Progenitor cell of endocrine pancreas (in vitro differentiated cells): ENCODE measurements at places on chromosomes 16 and 17.
A peak's percentile ranks its signal among the peaks of the same experiment; 100 is the strongest.

GRCh38 chr16:56336071-56336688 lies 89.2 kb downstream of the AMFR start:
- no peak for DNase-seq

GRCh38 chr16:22075043-22075757 lies 17.1 kb upstream of the VWA3A start:
- no peak for DNase-seq

DNA sequence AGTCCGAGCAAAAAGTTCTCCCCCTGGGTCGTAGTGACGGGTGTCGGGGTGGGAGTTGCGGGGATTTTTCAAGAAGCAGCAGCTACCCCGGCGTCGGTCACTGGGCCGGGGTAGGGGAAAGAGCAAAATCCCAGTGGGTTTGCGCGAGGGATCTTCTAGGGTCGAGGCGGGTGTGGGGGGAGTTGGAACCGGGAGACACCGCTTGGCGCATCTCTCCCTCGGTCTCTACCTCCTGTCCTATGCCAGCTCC lies 2.3 kb upstream of the UBTF start:
- DNase-seq: no peak

- DNase-seq: peak; percentile 88
Observed at GRCh38 chr17:73429440-73430164, 117.8 kb upstream of the CDC42EP4 start.

DNA sequence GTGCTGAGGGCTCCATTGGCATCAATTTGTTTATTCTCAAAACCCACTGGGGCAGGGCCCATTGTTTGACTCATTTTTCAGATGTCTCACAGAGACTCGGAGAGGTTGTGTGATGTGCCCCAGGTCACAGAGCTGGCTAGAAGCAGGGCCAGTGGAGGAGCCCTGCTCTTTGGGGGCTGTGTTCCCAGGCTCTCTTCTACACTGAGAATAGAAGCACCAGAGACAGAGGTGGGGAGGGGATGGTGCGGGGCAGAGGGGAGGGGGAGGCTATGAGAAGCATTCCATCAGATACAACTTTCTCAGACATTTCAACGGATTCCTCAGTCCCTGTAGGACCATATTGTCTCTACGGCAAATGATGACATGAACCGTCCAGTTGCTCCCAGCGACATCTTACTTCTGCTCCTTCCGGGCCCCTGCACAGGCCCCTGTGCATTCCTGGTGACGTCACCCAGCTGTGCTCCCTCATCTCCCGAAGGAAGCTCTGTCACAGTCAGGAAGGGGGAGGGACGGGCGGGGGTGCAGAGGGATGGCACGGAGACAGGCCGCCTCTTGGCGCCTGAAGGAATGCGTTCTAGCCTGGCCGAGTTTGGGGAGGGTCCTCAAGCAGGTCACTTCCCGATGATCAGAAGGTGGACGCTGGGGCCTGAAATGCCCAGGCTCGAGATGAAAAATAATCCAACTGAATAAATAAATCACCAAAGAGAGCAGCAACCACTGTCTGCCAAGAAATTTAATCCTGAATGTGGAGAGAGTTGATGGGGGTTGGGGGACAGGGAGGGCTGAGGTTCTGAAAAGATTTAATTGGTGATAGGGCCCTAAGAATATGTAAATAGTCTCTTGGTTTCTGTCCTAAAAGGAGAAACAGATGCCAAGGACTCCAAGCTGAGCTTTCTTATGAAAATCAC lies 114.1 kb downstream of the NOG start:
- no peak for DNase-seq

DNA sequence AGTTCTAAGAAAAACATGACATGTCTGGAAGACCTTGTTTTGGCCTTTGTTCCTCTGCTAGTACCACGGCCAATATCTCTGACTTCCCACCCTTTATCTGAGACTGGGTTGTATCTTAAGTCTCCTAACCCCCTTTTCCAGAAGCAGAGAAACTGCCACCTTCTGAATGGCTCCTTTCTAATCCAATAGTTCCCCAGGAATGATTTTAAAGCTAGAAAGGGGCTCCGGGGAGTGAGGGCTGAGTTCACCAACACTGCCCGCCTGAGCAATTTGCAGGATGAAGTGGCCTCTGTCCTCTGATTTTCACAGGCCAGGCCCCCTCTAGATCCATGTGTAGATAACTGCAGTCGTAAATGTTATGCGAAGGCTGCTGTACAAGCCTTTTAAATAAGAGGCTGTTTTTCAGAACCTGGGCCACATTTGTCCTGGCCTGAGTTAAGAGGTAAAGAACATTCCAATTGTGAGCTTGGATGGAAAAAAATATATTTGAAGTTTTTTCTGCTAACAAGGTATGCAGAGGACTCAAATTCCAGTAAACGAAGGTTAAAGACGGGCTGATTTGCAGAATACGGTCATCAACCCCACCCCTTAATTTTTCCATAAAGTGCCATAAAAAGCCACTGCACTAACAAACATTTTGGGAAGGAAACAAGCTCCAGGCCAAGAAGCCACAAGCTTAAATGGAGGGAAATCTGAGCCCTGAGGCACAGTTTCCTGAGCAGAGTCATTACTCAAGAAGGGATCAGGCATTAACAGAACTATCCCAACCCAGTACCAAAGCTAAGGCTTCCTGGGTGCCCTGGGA lies 117.0 kb upstream of the MAF start:
- no peak for DNase-seq

GRCh38 chr16:82965808-82966207 lies 339.0 kb downstream of the CDH13 start:
- DNase-seq: no peak

- no peak for DNase-seq
Observed at GRCh38 chr16:57759541-57760356, 24.2 kb downstream of the KATNB1 start.

DNA sequence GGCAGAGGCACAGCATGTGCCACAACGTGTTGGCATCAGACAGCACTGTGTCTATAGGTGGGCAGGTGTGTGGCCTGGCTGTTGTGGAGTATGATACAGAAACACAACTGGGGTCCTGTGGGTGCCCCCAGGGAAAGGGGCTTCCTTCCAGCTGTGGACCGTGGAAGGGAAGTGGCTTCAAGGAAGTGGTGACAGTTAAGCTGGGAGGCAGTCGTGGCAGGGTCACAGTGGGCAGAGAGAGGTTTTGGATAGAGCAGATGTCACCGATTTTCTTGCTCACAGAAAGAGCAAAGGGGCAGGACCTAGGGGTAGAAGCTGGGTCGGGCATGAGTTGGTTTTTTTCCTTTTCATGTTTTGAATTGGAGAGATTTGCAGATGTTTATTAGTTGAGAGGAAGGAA lies 11.2 kb upstream of the ORAI3 start:
- no peak for DNase-seq

- peak; percentile 57 for DNase-seq
Observed at GRCh38 chr16:5490499-5490898, 392.9 kb upstream of the EEF2KMT start.

DNA sequence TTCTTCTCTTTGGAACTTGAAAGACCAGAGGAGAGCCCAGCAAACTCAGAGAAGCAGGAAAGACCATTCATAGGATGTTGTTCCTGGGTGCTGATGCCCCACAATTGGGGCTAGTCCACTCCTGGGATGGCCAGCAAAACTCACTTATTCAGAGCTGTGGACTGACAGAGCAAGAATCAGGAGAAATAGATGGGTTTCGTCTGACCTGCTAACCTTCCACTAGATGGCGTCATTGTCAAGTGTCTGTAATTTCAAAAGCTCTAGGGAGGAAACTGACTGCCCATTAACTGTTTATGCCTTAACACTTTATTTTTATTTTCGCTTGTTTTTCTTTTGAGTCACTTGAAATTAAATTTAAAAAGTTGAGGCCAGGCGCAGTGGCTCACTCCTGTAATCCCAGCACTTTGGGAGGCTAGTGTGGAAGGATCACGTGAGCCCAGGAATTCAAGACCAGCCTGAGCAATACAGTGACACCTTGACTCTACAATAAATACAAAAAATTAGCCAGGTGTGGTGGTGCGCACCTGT lies 28.7 kb upstream of the MILR1 start:
- DNase-seq: no peak

DNA sequence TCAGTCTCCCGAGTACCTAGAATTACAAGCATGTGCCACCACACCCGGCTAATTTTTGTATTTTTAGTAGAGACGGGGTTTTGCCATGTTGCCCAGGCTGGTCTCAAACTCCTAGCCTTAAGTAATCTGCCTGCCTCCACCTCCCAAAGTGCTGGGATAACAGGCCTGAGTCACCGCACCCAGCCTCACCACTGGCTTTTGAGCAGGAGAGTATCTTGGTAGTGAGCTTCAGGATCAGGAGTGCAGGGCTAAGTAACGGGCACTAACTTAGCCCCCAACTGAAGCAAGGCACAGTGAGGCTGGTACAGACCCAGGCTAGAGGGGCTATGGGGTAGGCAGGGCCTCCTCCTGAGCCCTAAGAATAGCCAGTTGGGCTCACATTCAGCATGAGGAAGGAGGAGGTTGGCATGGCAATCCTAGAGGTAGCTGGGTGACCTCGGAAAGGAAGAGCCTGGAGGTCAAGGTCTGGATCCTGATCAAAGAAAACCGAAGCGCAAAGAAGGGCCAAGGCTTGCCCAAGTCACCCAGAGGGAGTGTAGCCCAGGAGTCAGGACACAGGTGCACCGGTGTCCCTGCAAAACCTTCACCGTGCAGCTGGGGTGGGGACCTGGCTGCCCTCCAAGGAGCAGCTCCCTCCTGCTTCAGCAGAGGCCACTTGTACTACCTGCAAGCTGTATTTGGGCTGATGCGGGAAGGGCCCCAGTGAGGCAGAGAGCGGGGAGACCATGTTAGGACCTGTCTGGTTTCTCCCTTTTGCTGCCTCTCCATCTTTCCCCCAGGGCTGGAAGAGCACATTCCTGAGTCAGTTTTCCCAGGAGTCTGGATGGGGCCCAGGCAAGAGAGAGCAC lies 1.3 kb upstream of the ADGRG5 start:
- no peak for DNase-seq

DNA sequence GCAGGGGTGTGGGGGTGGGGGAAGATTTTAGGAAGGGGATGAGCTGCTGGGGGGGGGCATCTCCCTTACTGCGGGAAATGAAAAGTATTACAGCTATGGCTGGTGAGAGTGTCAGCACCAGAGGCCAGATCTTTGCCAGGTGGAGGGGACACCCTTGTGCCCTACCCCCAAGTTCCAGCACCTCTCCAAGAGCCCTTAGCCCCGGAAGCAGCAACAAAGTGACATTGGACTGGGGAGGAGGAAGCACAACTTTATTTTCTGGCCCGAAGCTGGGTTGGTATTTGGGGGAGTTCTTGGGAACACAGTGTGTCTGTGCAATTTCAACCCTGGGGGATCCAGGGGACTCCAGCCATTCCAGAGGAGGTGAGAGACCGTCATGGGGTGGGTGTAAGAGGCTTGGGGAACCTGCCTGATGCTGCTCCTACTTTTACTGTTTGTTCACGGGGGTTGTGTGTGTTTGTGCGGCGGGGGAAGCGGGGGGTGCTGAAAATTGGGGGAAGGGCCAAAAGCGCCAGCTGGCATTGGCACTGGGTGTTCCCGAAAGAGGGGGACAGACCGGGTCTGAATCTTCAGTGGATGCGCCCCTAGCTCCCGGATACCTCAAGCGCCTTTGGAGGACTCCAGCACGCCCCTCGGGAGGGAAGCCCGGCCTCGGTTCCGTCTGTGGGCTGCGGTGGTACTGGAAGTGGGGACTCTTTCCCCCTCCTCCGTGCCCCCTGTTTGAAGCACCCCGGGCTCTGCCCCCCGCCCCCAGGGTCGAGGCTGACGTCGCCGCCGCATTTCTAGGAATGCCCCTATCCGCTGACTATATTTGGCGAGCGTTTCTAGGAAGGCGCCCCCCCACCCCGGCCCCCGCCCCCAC lies 230.3 kb downstream of the MRTFB start:
- DNase-seq: no peak

DNA sequence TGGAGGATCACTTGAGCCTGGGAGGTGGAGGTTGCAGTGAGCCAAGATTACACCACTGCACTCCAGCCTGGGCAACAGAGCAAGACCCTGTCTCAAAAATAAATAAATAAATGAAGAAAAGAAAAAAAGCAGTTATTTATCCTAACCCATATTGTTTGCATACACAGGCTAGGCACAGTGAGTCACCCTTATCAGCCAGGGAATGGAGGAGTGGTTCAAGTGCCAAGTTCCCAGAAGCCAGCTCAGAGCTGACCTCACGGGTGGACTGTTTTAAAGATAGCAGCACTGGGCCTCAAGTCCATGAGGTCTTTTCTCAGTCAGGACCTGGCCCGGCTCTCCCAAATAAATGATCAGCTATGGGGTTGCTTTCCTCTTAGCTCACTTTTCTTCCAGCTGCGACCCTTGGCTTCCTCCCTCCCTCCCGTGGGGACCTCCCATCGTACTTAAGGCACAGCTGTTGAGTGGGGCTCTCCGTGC lies 22.6 kb upstream of the MGAT5B start:
- no peak for DNase-seq

DNA sequence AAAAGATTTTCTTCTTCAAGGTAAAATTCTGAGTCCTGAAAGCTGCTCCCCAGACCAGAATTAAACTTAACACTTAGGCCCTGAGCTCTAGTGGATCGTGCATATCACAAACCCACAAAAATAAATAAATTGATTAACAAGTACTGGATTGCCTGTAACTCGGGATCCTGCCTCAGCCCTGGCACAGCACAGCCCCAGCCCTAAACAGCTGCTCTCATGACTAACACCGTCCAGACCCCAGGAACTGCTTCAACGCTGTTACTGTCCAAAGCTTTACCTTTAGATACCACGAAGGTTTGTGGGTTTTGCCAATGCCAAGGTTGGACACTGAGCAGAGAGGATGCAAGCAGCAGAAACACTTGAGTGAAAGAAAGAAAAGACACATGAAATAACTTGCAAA lies 172.5 kb downstream of the COPRS start:
- no peak for DNase-seq

DNA sequence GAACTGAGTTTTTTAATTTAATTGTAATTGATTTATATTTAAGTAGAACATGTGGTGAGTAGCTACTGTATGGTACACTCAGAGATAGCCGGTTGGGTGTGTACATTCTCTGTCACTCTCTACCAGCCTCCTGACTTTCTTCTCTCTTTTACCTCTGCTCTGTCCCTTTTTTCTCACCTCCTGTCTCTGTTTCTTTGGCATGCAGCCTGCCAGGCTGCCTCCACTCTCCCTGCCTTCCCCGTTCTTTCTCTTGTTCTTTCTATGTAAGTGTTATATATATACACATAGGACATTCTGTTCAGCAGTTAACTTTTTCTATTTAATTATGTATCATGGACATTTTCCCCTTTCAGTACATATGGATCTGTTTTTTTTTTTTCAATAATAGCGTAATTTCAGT lies 50.8 kb downstream of the MRTFB start:
- no peak for DNase-seq

GRCh38 chr16:30068750-30069610 lies 3.4 kb downstream of the ALDOA start:
- DNase-seq: no peak
